Peyer's patch (tissue), 4 donors: ENCODE measurements at places on chromosomes 5 and 9. TPM values are rescaled to one million over a fixed set of nuclear protein-coding genes. Genes with fewer than 3 reads are reported as not detected.
A peak's percentile ranks its signal among the peaks of the same experiment; 100 is the strongest.

POU5F2 gene
- 5.2 TPM for total RNA-seq

DNA sequence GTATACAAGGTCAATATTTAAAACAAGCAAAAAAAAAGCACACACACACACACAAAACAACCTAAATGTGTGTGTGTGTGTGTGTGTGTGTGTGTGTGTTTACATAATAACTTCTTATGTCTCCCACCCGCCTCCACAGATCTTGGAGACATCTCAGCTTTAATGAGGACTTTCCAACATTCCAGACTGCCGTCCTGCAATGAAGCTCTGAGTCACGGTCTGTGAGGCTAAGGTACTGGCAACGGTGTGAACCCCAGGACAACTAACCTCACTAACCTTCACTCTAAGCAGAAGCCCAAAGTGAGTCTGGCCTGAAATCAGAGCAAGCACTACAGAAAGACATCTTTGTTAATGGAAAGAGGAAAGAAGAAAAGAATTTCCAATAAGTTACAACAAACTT, 22.3 kb downstream of the ZNF474 start:
- no peaks in the 10 kb centered on the region for H3K27me3 ChIP-seq
- H3K27ac ChIP-seq, result no peak overlapping the region
- no peak overlapping the region for H3K4me3 ChIP-seq
- no peaks in the 10 kb centered on the region for H3K36me3 ChIP-seq
- H3K4me1 ChIP-seq, result no peaks in the 10 kb centered on the region
- no peak for DNase-seq

GRCh38 chr5:50665091-50665490, 1.3 kb upstream of the PARP8 start:
- no peaks in the 10 kb centered on the region for H3K4me1 ChIP-seq
- no peak overlapping the region for H3K4me3 ChIP-seq
- peak overlapping the region; percentile 99 for H3K27ac ChIP-seq

GRCh38 chr5:143148771-143149170, 254.7 kb downstream of the NR3C1 start:
- no peak for DNase-seq
- H3K36me3 ChIP-seq, result no peaks in the 10 kb centered on the region
- no peaks in the 10 kb centered on the region for H3K27me3 ChIP-seq
- no peak overlapping the region for H3K27ac ChIP-seq
- no peak overlapping the region for H3K4me3 ChIP-seq
- H3K4me1 ChIP-seq, result no peaks in the 10 kb centered on the region

DNA sequence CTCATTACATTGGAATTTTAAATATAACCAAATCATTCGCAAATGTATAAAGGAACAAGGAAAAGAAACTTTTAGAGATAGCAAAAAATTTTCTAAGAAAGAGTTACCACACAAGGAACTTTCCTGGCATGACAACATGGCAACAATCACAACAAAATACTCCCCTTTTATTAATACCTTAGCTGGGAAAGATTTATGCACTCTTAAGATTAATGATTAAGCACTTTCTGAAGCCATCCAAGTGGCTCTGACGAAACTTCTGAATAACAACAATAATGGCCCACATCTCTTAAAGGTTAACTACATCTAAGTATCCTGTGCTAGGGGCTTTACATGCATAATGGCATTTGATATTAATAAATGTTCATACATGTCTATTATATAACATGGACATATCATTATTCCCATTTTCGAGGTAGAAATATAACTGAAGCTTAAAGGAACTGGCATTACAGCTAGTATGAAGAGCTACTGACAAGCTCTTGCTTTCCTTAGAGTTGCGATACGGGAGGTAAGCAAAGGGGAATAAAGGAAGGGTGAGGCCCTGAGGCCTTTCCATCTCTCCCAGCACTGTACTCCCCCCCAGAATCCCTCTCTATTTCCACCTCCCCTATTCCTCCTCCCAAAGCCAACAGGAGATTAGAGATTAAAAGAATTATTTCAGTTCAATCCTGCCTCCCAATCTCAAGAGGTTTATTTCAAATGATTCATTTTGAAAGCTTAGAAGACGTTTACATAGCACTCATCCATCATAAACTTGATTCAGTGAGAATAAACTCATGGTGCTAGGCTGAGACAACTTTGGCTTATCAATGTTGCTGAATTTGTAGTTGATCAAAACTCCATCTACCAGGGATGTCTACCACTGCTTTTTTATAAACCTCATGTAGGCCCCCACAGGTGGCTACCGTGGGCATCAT, 9.6 kb downstream of the MTMR12 start:
- DNase-seq, result no peak
- no peak overlapping the region for H3K27ac ChIP-seq
- no peaks in the 10 kb centered on the region for H3K36me3 ChIP-seq
- H3K4me3 ChIP-seq, result no peak overlapping the region
- H3K4me1 ChIP-seq, result no peaks in the 10 kb centered on the region

SLC6A7 gene
- 12.3 TPM for total RNA-seq

DNA sequence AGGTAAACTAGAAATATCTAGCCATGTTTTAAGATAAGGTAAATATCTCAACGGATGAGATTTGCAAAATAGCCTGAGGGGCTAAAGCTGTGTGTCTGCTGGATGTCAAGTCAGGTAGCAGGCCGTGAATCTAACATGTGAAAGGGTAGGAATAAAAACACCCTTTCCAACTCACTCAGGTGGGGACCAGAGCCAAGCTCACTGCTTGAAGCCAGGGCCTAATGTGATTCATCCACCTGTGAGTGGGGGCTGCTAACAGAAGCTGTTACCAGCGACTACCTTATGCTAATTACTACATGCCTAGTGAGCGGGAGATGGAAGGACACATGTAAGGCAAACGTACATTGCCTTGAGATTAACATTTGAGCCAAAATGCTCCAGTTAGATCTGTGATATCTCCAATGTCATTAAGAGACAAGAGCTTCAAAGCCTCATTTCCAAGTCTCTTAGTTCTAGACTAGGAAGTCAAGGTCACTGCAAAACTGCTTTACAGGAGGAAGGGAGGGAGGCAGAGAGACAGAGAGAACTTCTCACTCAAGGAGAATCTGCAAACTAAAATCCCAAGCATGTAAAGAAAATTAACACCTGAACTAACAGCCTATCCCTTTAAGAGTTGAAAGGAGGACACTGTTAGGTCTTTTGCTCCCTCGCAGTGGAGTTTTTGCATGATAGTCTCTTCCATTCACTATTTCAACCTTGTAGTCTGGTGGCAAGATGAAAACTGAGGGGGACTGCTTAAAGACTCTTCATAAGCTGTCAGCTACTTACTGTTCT, 141.6 kb upstream of the RPS23 start:
- H3K27ac ChIP-seq, result no peak overlapping the region
- DNase-seq, result no peak
- no peaks in the 10 kb centered on the region for H3K4me1 ChIP-seq

RIOK2 gene
- total RNA-seq, result 25.3 TPM

RAD23B gene
- total RNA-seq, result 50.7 TPM

TGFBI gene
- 17.5 TPM for total RNA-seq

- no peaks in the 10 kb centered on the region for H3K36me3 ChIP-seq
- H3K27ac ChIP-seq, result no peak overlapping the region
- H3K4me1 ChIP-seq, result no peaks in the 10 kb centered on the region
- H3K4me3 ChIP-seq, result no peak overlapping the region
- H3K27me3 ChIP-seq, result no peaks in the 10 kb centered on the region
These were observed 372.7 kb downstream of the PSAT1 start for GRCh38 chr9:78669591-78669990.

- H3K27me3 ChIP-seq, result no peaks in the 10 kb centered on the region
- DNase-seq, result no peak
These were observed 140.8 kb upstream of the OTULINL start for GRCh38 chr5:14440582-14441431.

GRCh38 chr5:141757402-141757801, 75.4 kb upstream of the ARAP3 start:
- no peak for DNase-seq
- no peak overlapping the region for H3K4me3 ChIP-seq
- no peaks in the 10 kb centered on the region for H3K27me3 ChIP-seq
- H3K27ac ChIP-seq, result no peak overlapping the region
- H3K4me1 ChIP-seq, result no peaks in the 10 kb centered on the region
- no peaks in the 10 kb centered on the region for H3K36me3 ChIP-seq

- H3K4me1 ChIP-seq, result no peaks in the 10 kb centered on the region
- H3K36me3 ChIP-seq, result no peaks in the 10 kb centered on the region
- no peaks in the 10 kb centered on the region for H3K27me3 ChIP-seq
- no peak overlapping the region for H3K27ac ChIP-seq
- no peak for DNase-seq
- H3K4me3 ChIP-seq, result no peak overlapping the region
These were observed 221.7 kb downstream of the DIRAS2 start for GRCh38 chr9:90420768-90421513.

CCNJL gene
- 12.4 TPM for total RNA-seq

AQP7 gene
- 92.1 TPM for total RNA-seq

DNA sequence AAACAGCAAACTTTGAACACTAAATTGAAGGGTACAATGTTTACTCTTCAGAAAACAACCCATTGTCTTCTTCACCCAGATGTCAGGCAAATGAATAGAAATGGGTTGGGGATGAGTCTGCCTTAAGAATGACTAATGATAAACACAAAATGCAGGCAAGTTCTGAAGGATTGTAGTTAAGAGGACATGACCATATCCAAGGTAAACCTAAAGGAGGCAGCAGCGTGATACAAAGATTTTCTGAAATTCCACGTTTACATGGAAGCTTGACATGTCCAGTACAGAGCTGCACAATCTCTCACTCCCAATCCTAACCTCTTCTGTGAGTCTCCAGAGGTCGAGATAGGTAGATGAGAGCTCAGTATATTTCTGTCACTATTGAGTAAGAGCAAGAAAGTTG, 1263.2 kb upstream of the CDH6 start:
- H3K27ac ChIP-seq, result no peak overlapping the region
- no peaks in the 10 kb centered on the region for H3K36me3 ChIP-seq
- DNase-seq, result no peak
- H3K4me3 ChIP-seq, result no peak overlapping the region

DNA sequence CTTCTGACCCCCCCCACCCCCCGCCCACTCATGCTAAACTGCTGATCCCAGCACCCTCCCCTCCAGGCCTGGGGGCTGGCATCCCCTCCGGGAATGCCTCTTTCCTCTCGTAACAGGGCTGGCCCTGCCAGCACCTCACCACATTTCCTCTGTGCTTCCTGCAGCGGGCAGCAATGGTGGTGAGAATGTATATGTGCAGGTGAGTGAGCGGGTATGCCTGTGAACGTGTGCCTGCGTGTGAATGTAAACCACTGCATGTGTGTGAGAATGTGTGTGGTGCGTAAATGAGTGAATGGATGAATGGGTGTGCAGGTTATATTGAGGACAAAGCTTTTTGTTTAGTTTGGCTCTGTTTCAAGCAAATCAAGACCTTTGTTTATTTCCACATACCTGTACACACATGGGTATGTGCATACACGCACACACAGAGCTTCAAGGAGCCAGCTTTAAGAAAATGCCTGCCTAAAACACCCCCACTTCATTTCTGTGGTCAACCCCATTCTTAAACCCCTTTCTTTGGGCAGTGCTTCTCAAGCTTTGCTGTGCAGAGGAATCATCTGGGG, 95.7 kb upstream of the SHB start:
- no peaks in the 10 kb centered on the region for H3K4me1 ChIP-seq
- no peak for DNase-seq
- no peaks in the 10 kb centered on the region for H3K36me3 ChIP-seq
- no peaks in the 10 kb centered on the region for H3K27me3 ChIP-seq
- no peak overlapping the region for H3K4me3 ChIP-seq
- H3K27ac ChIP-seq, result no peak overlapping the region

- H3K4me3 ChIP-seq, result no peak overlapping the region
- DNase-seq, result no peak
- H3K27ac ChIP-seq, result no peak overlapping the region
- H3K36me3 ChIP-seq, result no peaks in the 10 kb centered on the region
- no peaks in the 10 kb centered on the region for H3K27me3 ChIP-seq
- no peaks in the 10 kb centered on the region for H3K4me1 ChIP-seq
These were observed 131.4 kb downstream of the FGF10 start for GRCh38 chr5:44257653-44258365.

- H3K27me3 ChIP-seq, result no peaks in the 10 kb centered on the region
- no peak for DNase-seq
- no peaks in the 10 kb centered on the region for H3K4me1 ChIP-seq
- no peaks in the 10 kb centered on the region for H3K36me3 ChIP-seq
- H3K27ac ChIP-seq, result no peak overlapping the region
These were observed 5.6 kb upstream of the SEC24A start for GRCh38 chr5:134642931-134643530.

DNA sequence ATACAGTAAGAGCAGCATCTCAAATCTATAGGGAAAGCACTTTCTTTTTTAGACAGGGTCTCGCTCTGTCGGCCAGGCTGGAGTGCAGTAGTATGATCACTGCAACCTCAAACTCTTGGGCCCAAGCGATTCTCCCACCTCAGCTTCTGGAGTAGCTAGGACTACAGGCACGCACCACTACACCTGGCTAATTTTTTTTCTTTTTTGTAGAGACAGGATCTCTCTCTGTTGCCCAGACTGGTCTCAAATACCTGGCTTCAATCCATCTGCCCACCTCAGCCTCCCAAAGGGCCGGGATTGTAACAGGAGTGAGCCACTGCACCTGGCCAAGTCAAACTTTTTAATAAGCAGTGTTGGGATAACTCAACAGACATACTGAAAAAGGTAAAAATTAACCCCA, 107.6 kb downstream of the SIL1 start:
- no peaks in the 10 kb centered on the region for H3K4me1 ChIP-seq
- no peak overlapping the region for H3K4me3 ChIP-seq
- no peak for DNase-seq
- no peaks in the 10 kb centered on the region for H3K36me3 ChIP-seq
- H3K27ac ChIP-seq, result no peak overlapping the region
- no peaks in the 10 kb centered on the region for H3K27me3 ChIP-seq

DNA sequence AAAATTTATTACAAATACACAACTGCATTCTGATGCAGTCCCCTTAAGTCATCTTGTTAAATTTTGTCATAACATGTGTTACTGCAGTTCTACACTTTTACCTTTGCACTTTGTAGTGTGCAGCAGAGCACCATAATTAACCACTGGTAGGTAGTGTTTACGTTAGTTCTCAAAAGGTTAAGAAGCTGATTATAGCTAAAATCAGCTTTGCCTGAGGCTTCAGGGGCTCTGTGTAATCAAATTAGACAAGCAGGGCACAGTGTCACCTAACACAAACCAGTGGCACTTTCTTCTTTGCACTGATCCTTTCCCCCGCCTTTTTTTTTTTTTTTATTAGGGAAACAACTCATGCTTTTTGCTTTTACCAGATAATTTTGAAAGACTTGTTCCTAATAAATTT, 26.1 kb downstream of the POU5F2 start:
- no peak overlapping the region for H3K27ac ChIP-seq
- no peaks in the 10 kb centered on the region for H3K36me3 ChIP-seq
- no peaks in the 10 kb centered on the region for H3K4me1 ChIP-seq
- no peaks in the 10 kb centered on the region for H3K27me3 ChIP-seq
- no peak overlapping the region for H3K4me3 ChIP-seq

SOHLH1 gene
- total RNA-seq, result not detected

ZNG1C gene
- 53.9 TPM for total RNA-seq

GRCh38 chr5:106397700-106398099, 1273.0 kb downstream of the EFNA5 start:
- no peak overlapping the region for H3K4me3 ChIP-seq
- no peaks in the 10 kb centered on the region for H3K36me3 ChIP-seq
- no peaks in the 10 kb centered on the region for H3K27me3 ChIP-seq
- H3K27ac ChIP-seq, result no peak overlapping the region
- H3K4me1 ChIP-seq, result no peaks in the 10 kb centered on the region

- no peaks in the 10 kb centered on the region for H3K27me3 ChIP-seq
- H3K27ac ChIP-seq, result no peak overlapping the region
- DNase-seq, result no peak
- no peaks in the 10 kb centered on the region for H3K4me1 ChIP-seq
These were observed 48.3 kb upstream of the PIK3R1 start for GRCh38 chr5:68167195-68167651.

FOXI1 gene
- total RNA-seq, result not detected
